Brain (organoid and tissue), 16 donors: ENCODE measurements at places on chromosomes 7 and 10.

GRCh38 chr10:111261081-111261615, 184.3 kb downstream of the ADRA2A start:
- DNase-seq: peak; percentile 35

DNA sequence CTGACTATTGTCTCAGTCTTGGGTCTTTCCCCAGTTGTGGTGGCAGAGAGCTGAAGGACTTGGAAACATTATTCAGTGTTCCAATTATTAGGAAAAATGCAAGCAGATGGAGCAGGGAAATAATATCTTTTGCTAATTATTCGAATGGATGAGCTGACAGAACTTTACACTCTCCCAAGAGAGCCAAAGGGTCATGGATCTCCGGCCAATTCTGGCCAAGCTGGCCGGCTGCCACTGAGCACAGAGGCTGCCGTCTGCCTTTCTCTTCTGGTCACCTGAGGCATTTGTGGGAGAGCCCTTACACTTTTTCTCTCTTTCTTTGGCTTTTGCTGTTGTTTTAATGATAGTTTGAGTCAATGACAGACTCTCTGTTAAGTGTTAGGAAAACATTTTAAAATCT, 22.2 kb upstream of the CNTNAP2 start:
- DNase-seq: no peak

GRCh38 chr10:34235164-34235832, 579.8 kb downstream of the PARD3 start:
- DNase-seq: peak; percentile 26

- no peak for DNase-seq
Observed at GRCh38 chr7:33673029-33673700, 232.2 kb upstream of the BMPER start.

DNA sequence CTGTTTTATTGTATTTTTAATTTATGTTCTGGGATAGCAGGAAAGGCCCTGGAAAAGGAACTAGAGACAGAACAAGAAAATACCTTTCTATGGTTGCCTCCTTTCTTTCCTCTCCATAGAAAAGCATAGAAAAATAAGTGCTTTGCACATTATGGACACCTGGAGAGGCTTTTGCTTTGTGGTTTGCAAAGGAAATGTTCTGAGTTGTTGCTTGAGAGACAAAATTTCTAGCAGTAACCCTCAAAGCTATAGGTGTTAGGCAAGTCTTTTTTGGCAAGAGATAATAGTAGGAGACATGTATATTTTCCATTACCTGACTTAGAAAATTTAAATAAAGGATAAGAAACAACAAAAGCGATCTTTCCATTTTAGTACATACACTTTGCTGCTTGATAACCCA, 378.6 kb upstream of the PRKCQ start:
- no peak for DNase-seq

DNA sequence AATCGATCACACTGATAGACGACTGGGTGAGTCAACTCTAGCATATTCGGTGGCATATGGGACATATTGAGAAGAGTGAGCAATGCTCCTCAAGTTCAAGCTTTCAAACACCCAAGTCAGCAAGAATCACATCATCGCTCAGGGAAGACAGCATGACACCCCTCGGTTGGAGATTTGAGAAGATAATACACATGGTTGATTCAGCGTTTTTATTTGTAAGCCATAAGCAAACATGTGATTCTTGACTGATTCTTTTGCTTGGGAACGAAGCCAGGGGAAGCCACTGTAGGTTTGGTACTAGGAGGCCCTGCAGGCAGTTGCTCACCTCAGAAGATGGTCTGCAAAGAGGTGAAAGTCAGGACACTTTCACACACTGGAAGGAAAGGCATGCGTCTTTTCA, 12.6 kb downstream of the UCMA start:
- no peak for DNase-seq

DNA sequence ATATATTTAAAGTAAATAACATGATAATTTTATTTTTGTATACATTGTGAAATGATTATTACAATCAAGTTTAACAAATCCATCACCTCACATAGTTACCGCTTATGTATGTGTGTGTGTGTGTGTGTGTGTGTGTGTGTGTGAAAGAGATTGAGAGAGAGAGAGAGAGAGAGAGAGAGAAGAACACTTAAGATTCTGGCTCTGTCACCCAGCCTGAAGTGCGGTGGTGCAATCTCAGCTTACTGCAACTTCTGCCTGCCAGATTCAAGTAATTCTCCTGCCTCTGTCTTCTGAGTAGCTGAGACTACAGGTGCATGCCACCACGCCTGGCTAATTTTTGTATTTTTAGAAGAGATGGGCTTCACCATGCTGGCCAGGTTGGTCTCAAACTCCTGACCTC, 17.8 kb downstream of the LYZL1 start:
- no peak for DNase-seq

DNA sequence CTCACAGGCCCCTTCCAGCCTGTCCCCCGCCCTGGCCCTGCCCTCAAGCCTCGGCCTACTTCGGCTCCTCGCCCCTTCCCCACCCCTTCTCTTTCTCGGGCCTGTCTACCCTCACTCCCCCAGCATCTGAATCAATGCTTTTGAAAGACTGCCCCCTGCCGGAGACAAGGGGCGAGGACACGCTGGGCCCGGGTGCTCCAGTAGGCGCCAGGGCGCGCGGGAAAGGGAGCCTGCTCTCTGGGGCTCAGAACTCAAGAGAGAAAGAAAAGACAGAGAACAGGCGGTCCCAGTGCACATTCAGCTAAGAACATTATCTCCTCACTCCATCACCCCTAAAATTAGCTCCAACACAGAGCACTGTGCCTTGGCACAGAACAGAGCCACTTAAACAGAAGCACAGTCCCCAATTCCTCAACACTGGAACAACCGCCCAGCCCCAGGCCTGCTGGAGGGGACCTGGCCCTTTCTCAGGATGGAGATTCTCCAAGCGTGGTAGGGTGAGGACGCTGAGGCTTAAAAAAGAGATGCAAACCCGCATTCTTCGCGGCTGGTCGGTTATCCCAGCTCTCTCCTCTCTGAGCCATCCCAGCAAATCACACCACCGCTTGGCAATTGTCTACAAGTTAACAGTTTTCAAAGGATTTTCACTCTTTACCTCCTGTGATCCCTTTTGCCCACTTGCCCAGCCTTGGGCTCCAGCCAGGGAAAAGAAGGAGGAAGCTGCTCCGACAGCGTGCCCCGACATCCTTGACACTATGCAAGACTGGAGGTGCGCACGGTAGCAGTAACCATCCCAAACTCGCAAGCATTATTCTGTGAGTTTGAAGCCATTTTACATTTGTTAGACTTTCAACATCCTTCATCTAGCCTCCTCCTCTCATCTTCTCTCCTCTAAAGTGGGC, 2.1 kb downstream of the GIGYF1 start:
- DNase-seq: peak; percentile 91

GRCh38 chr10:6365384-6365783, 162.7 kb downstream of the PFKFB3 start:
- DNase-seq: no peak

GRCh38 chr10:113961182-113962031, 82.3 kb upstream of the ADRB1 start:
- no peak for DNase-seq

DNA sequence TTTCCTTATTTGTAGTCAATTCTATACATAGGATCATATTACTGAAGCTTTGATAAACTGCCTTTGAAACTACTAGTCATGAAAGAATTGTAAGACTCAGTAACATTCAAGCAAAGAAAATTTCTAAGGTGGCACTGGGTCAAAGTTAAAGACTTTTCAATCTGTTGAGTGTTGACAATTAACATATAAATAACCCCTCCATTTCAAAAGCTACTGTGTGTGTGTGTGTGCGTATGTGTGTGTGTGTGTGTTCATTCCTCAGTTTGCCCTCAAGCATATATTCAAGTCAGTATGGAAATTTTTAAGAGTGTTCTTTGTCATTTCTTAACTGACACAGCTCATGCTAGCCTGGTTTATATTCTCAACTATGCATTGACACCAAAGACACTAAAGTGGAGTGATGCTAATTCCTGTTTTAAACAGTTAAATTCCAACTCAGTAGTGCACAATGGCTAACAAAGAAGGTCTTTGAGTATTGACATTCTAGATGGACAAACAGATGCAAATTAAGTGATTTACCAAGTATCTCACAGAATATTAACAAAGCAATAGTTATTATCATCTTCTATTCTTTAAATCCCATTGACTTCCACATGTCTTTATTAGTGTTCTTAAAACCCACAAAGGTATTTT, 314.8 kb upstream of the GRM3 start:
- no peak for DNase-seq

GRCh38 chr10:132685101-132685891, 100.7 kb downstream of the NKX6-2 start:
- DNase-seq: peak; percentile 39

DNA sequence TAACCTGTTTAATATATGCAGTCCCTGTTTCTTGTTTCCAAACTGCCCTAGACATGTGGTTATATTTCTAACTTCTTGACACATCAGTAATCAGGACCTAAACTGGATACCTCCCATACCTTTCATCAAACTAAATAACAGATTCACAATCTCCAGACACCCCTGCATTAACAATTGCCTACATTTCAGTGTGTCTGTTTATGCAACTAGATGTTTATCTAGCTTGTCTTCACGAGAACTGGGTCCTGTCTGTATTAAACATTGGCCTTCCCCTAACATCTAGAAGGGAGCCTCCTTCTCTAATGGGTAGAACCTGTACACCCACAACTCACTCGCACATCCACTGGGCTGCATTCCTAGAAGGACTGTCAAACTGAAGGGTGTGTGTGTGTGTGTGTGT, 683.7 kb upstream of the FZD8 start:
- DNase-seq: no peak

- DNase-seq: no peak
Observed at GRCh38 chr7:152177681-152178404, 152.4 kb downstream of the GALNT11 start.

GRCh38 chr7:120783721-120784120, 74.2 kb downstream of the TSPAN12 start:
- DNase-seq: no peak

GRCh38 chr10:71878327-71879034, 27.4 kb upstream of the PSAP start:
- peak; percentile 22 for DNase-seq

- peak; percentile 15 for DNase-seq
Observed at GRCh38 chr7:8481752-8482446, 48.5 kb downstream of the NXPH1 start.

- no peak for DNase-seq
Observed at GRCh38 chr10:75530299-75530698, 98.9 kb downstream of the LRMDA start.

GRCh38 chr10:5566614-5567013, 41.9 kb downstream of the CALML3 start:
- no peak for DNase-seq

GRCh38 chr10:35208949-35209613, 82.4 kb downstream of the CREM start:
- no peak for DNase-seq

DNA sequence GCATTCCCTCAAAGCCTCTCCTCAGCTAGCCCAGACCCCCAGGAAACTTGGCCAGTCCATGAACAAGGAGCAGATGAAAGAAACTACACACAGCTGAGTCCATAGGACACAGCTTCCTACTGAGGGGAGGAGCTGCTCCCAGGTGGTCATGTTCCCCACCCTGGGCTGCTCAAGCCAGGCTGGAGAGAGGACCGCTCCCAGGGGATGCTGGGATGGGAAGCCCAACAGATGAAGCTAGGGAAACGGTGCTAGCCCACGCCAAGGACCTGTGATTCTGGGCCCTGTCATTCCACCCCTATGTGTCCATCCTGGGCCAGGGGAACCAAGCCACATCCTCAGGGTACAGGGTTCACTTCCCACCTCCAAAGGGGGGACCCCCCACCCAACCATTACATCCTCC, 19.0 kb downstream of the KCNH2 start:
- DNase-seq: no peak

GRCh38 chr10:16933783-16934182, 116.6 kb upstream of the RSU1 start:
- DNase-seq: no peak

- no peak for DNase-seq
Observed at GRCh38 chr10:28387140-28387539, 84.3 kb upstream of the MPP7 start.

DNA sequence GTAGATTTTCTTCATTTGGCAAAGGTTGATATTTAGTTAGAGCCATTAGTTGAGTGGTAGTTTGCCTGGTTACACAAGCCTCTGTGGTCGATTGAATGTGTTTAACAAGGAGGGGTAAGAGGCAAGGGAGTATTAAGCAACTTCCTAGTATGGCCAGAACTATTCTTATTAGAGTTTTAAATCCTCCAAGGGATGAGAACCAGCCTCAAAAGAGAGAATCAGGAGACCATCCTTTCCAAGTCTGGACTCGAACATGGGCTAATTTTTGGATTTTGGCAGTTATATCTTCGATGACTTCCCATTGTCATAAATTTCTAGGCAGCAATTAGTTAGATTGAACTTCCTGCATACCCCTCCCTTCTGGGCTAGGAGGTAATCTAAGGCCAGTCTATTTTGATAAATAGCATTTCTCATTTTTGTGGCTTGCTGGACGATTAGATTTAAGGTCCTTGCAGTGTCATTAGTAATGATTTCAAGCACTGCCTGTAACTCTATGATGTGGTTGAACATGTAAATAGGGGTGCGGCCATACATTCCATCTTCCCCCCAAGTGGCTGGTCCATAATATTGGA, 219.5 kb upstream of the KCND2 start:
- no peak for DNase-seq

- no peak for DNase-seq
Observed at GRCh38 chr7:8751557-8752231, 318.3 kb downstream of the NXPH1 start.

GRCh38 chr7:602341-603141, 82.9 kb upstream of the PDGFA start:
- no peak for DNase-seq

GRCh38 chr10:32112055-32112454, 55.8 kb upstream of the KIF5B start:
- no peak for DNase-seq

DNA sequence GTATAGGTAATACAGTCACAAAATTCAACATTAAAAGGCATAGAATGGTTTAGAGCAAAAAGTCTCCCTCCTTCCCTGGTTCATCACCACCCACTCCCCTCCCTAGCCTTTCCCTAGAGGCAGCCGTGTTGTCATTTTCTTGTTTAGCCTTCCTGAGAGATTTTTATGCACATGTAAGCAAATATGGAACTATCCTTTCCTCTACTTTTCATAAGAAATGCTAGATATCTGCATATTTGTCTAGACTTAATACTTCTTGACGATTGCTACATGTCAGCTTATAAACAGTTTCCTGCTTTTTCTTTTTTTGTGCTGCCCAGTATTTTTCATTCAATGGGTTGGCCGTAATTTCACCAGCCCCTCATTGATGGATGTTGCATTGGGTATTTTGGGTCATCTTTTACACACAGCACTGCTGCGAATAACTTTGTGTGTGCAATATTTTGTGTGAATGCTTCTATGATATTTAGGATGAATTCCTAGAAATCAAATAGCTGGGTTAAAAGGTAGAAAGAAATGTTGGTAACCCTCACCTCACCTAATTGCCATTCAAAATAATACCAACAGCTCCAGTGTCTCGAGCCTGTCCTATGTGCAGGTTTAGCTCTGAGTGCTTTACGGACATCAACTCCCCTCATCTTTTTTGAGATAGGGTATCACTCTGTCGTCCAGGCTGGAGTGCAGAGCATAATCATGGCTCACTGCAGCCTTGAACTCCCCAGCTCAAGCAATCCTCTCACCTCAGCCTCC, 6.9 kb downstream of the IRF5 start:
- DNase-seq: no peak

- no peak for DNase-seq
Observed at GRCh38 chr7:30928254-30928872, 16.7 kb downstream of the AQP1 start.
